Brain microvascular endothelial cell (primary cell): ENCODE measurements at places on chromosomes 7 and 10.
A peak's percentile ranks its signal among the peaks of the same experiment; 100 is the strongest.

- no peak for DNase-seq
Measured at GRCh38 chr7:92794831-92795230, 41.5 kb downstream of the CDK6 start.

GRCh38 chr7:98339043-98339442 is 57.6 kb downstream of the BRI3 start:
- no peak for DNase-seq

DNA sequence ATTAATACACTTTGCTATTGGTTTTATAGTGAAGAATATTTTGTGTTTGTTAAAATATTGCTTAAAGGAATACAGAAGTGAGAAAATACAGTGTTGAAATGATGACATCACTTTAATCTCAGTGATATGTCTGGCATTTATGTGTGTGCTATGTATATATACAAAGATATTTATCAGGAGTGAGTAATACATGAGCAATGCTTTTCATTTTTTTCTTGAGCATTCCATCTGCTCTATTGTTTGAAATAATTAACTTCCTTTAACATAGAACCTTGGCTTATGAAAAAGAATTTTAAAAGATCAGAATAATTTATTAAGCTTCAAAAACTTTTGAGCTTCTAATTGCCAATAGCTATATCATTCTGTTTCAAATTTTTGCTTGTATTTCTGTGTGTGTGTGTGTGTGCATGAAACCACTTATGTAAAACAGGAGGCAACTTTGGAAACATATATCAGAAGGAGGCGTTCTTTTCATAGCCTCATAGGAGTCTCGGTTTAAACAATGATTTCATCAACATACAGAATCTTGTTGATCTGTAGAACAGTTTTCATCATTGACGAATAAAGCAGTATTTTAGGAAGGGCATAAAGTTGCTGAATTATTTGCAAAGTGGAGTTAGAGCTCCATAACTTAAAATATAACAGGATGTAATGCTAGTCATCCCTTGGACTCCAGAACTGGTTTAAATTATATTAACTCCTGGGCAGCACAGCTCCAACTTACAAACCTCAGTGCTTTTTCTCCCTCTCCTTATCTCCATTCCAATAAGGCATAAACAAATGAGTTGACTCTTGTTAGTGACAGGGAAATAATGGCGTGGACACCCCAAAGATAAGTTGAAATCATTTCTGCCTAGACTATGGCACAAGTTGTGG is 228.4 kb upstream of the DGKB start:
- peak; percentile 6 for DNase-seq

- DNase-seq, result no peak
Measured at GRCh38 chr10:62769574-62770242, 34.8 kb upstream of the ADO start.

DNA sequence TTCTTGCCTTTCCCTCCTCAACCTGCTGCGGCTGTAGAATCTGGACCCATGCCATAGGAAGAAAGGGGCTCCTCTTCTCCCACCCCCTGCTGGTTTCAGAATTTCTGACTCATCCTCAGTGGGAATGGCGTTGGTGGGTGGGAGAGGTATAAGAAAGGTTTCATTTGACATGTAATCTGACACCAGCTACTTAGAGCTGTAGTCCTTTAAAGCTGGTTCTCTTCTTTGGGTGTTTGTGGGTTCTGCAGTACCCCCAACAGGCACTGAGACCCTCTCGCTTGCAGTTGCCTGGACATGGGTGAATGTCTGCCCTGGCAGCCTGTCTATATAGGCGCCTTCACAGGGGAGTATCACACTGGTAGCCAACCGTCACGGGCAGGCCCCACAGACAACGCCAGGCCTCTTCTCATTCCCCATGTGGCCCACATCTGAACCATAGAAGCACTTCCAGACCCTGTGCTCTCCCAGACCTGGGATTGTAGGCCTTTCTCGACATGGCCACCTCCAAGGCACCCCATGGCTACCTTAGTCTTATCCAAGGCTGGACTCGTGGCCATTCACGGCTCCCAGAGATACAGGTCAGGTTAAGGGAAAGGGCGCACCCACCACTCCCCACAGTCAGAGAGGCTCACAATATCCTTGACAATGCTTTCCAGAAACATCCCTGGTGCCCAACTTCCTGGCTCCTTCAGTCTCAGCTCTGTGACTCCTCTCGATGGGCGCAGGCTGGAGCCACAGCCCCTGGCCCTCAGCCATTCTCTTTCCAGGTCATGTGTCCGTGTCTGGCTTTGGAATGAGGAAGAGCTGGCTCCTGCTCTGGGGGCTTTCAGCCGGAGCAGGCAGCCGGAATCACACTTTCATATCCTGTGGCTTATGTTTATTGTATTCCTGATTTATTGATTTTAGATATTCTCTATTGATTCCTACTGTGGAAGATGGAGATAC is 17.5 kb downstream of the ZNF862 start:
- DNase-seq, result peak; percentile 84

DNA sequence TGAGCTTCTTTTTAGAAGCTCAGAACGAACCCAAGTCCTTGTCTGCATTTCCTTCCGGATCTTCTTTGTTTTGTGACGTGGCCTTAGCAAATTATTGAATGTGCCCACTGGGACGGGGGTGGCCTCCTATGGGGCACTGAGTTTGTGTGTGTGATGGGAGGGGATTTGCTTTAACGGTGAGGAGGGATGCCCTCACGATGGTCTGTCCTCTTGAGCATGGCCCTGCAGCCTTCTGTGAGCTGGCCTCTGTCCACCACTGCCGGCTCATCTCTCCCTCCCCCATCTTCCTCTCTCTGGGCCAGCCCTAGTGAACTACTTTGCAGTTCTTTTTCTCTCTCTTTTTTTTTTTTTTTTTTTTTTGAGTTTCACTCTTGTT is 62.9 kb upstream of the MKRN1 start:
- peak; percentile 18 for DNase-seq

DNA sequence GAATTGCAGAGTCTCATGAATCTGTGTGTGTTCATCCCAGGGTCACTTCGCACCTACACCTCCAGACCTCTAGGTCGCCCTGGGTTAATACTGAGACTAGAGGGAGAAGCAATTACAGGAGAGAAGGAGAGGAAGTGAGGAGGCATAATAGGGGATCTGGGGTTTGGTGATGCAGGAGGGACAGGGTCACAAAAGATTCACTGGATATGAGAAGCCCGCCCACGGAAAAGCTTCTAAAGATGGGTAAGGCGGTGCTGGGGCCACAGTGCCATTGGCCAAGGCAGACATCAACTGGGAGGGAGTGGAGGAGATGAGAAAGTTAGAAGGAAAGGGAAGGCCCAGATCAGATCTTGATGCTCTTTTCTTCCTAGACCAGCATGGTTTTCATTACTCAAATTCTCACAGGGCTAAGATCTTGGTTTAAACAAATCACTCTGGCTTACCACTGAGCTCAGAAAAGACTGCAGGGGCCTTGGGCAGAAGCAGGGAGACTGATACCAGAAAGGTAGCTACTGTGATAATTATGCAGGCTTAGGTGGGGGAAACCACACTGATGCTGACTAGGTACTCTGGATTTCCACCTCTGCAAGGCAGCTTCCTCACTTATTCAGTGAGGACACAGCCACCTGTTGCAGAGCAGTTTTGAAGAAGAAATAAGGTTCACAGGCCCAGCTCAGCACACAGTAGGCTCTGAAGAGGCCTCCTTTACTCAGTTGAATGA is 17.4 kb upstream of the ZNF273 start:
- no peak for DNase-seq

- DNase-seq, result no peak
Measured at GRCh38 chr7:23207021-23207420, 25.2 kb downstream of the NUP42 start.

- DNase-seq, result no peak
Measured at GRCh38 chr7:159027056-159027788, 117.4 kb downstream of the VIPR2 start.

GRCh38 chr10:1632141-1632540 is 105.2 kb downstream of the ADARB2 start:
- DNase-seq, result no peak
